ENCODE measurements at places on chromosomes 7 and 10.
A peak's percentile ranks its signal among the peaks of the same experiment; 100 is the strongest.

DNA sequence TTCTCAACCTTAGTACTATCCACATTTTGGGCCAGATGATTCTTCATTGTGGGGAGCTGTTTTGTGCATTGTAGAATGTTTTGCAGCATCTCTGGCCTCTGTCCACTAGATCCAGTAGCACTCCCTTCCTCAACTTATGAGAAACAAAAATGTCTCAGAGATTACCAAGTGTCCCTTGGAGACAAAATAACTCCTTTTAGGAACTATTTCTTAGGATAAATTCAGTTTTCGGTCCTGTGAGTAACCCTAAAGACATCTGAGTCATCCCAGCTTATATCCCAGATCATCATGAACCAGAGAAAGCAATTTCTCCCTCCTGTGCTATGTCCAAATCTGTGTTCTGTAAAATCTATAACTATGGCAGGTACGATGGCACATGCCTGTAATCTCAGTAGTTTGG lies 266.6 kb upstream of the PHYHIPL start:
- no peak for DNase-seq

GRCh38 chr7:101009629-101010028 lies 10.3 kb upstream of the MUC17 start:
- no peak for DNase-seq

GRCh38 chr7:29453021-29453420 lies 110.6 kb upstream of the PRR15 start:
- DNase-seq, result no peak

GRCh38 chr10:70699659-70700174 lies 27.4 kb downstream of the ADAMTS14 start:
- DNase-seq, result no peak

DNA sequence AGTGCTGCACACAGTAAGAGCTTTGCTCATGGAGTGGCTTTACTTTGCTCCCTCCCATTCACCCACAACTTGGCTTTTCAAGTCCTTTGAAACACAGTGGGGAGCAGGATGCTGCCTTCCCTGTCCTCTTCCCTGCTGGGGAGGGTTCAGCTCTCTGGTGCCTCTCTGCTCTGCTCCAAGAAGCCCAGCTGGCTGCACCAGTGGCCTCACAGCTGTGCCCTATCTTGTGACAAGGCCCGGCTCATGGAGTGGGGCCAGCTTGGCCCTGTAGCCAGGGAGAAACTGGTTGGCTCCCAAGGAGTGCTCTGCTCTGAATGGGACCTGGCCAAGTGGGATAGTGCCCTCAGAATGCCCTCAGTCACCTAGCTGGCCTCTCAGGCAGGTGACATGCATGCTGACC lies 212.3 kb upstream of the ZMIZ1 start:
- DNase-seq, result peak; percentile 44

DNA sequence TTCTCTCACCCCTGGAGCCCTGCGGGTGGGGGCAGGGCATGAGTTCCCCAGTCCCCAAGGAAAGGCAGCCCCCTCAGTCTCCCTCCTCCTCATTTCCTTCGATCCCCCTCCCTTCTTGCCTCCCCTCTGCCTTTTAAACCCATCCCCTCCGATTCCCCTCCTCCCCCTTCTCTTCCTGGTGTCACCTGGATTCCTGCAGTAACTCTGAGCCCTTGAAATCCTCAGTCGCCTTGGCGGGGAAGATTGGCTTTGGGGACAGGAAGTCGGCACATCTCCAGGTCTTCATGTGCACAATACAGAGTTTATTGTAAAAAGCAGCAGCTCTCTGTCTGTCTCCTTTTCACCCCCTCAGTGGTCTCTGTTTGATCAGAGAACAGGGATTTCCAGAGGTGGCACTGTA lies 1.3 kb upstream of the MUC12 start:
- DNase-seq, result no peak

GRCh38 chr7:116195451-116195850 lies 14.9 kb upstream of the TES start:
- DNase-seq, result no peak

- peak; percentile 35 for DNase-seq
Measured at GRCh38 chr10:87976101-87976743, 112.8 kb downstream of the PTEN start.

GRCh38 chr10:128025437-128025836 lies 100.8 kb downstream of the MKI67 start:
- no peak for DNase-seq

DNA sequence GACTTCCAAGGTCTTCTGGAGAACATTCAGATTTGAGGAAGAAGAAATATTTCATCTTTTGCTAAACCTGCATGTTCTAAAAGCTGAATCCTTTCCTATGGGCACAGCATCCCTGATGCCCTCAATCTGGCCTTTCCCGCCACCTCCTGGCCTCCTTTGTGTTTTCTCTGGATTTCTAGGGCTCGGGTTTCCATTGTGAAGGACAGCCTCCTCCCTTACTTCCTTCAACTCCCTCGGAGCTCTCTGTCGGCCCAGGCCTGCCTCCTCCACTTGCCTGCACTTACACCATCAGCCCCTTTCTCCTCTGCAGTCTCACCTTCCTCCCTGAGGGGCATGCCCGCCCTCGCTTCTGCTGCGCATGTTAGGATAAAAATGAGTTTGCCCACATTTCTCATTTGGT lies 75.4 kb downstream of the WIPF3 start:
- no peak for DNase-seq

DNA sequence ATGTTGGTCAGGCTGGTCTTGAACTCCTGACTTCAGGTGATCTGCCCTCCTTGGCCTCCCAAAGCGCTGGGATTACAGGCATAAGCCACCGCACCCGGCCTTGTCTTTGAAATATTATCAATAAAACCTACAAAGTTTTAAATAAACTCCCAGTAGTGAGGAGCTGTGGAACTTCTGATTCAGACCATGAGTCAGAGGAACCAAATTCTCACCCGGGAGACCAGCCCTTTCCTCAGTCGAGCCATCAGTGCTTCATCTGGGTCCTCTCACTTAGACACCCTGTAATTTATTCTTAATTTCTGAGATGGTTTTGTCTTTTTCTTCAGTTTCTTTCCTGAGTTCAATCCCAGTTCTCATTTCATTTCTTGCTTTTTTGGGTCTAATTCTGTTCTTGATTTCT lies 68.6 kb downstream of the DYNC2I1 start:
- peak; percentile 28 for DNase-seq

DNA sequence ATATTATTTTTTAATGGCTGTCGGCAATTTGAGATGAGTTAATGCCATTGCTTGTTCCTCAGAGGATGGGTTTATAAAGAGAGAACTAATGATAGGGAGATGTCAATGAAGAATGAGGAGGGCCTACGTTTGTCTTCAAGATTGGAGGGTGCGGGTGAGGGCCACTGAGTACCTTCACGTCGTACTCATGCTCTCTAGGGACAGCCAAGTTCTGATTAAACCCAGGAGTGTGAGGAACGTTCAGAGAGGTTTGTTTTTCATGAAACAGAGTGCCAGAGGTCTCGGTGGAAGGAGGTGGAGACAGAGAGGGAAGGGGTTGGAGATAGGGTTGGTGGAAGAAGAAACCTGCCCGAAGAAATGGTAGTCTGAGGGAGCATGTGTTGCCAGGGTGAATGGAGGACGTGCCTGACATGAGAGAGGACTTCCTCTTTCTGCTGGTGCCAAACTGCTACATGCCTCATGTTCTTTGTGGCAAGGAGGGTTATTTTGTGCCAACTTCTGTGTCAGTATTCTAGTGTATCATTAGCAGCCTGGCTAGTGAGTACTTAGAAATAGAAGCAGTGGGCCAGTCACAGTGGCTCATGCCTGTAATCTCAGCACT lies 8.9 kb downstream of the DHTKD1 start:
- no peak for DNase-seq

DNA sequence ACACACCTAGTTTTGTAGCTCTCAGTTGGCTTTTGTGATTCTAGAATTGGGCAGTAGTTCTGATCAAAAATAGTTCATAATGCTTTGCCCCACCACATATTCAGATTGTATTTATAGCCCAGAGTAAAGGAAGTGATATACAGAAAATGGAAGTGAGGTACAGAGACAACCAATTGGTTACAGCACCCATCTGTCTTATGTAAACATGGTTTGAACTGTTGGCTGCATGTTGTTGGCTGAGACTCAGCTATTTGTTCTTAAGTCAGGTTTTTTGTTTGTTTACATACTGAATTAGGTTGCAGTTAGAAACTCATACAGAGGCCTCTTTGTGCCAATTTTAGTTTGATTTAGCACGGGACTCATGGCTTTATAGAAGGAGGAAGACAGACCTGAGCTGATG lies 158.9 kb upstream of the GPR26 start:
- DNase-seq, result no peak

- DNase-seq, result no peak
Measured at GRCh38 chr10:52472406-52473146, 158.5 kb downstream of the DKK1 start.

GRCh38 chr10:120486671-120487205 lies 29.7 kb downstream of the PLPP4 start:
- DNase-seq, result no peak

GRCh38 chr10:78664929-78665553 lies 403.7 kb upstream of the ZMIZ1 start:
- DNase-seq, result peak; percentile 60

GRCh38 chr10:104333032-104333727 lies 5.1 kb downstream of the ITPRIP start:
- peak; percentile 27 for DNase-seq

DNA sequence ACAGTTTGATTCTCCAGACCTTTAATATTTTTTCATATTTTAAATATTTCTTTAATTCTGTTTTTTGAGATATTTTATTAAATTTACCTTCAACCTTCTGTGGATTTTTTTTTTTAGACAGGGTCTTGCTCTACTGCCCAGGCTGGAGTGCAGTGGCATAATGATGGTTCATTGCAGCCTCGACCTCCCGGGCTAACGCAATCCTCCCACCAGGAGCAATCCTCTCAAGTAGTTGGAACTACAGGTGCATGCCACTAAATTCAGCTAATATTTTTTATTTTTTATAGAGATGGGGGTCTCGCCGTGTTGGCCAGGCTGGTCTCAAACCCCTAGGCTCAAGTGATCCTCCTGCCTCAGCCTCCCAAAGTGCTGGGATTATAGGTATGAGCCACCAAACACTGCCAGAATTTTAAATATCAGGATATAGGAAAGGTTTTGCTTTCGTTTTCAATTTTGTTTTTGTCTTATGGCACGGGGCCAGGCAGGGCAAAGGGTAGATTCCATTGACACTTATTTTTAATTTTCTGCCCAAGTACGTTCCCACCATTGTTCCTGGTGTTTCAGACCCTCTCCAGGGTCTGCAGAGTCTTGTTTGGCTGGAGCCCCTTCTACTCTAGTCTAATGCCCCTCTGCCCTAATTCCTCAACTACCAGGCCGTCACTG lies 1.2 kb downstream of the TACC2 start:
- DNase-seq, result no peak

DNA sequence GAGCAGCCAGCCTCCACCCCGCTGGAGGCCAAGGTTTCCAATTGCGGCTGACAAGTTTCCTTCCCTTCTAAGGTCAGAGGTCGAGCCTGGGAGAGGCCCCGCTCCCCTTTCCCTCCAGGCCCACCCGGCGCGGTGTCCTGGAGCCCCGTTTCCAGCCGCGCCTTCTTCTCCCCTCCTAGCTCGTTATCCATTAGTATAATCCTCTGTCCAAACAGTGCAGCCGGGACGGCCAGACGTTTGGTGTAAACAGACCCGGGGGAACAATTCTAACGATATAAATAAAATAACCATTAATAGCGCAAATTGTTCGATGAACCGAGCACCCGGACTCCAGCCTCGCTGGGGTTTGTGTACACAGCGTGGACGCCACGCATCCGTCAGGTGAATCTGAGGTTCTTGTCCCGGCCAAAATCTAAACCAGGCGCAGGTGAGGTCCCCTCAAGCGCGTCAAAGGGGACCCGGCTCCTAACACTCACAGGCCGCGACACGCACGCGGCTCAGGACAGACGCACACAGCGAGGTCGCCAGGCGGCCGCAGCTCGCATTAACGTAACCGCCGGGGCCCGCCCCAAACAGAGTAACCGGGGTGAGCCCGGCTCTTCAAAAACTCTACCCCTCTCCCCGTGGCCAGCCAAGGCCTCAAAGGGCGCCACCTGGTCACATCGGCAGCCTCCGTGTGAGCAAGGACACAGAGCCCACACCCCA lies 10.8 kb upstream of the NKX2-3 start:
- no peak for DNase-seq

GRCh38 chr10:33373263-33373662 lies 38.8 kb upstream of the NRP1 start:
- DNase-seq, result no peak

GRCh38 chr7:21939858-21940372 lies 5.8 kb downstream of the CDCA7L start:
- no peak for DNase-seq

DNA sequence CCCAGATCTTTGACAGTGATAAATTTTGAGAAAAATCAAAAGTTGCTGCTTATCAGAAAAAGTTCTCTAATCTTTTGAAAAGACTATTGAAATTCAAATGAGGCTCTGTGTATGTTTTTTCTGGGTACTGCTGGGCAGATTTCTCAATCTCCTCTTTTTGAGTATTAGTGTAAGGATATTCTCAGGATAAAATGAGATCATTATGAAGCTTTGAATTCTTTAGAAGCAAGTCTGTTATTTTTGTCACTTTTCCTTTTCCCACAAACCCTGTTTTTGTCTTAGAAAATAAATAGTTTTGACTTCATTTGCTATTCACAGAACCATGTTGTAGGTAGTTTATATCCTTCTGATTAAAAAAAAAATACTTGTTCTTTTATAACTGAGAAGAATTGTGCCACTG lies 7.9 kb downstream of the STAM start:
- peak; percentile 58 for DNase-seq

GRCh38 chr7:138822867-138823535 lies 25.0 kb upstream of the ATP6V0A4 start:
- DNase-seq, result no peak

DNA sequence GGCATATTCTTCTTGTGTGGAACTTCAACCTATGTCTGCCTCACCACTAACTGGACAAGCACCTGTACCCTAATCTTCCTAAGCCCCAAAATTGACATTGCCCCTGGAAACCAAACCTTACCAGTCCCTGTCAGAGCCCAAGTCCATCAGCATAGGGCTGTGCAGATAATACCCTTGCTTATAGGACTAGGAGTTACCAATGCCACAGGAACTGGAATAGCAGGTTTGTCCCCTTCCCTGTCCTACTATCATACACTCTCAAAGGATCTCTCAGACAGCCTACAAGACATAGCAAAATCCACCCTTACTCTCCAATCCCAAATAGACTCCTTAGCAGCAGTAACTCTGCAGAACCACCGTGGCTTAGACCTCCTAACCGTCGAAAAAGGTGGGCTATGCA lies 19.8 kb downstream of the ZNF107 start:
- DNase-seq, result no peak

DNA sequence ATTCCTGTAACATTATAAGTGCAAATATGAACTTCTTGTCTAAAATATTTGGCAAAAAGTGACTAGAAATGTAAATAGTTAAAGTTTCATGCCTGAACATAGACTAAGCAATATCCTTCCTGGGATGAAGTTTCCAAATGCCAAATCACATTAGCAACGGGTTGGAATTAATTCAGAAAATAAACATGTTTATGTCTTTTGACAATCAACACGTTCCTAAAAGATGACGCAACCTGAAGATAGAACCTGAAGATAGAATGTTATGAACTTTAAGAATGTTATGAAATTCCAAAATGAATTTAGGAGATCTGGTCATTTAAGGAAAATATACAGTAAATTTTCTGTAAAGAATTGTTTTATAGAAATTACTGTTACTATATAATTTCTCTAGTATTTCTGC lies 9.2 kb downstream of the LAMB4 start:
- no peak for DNase-seq
